ENCODE measurements at places on chromosomes 11 and 22.

- no peak for DNase-seq
These were observed 67.5 kb upstream of the TIMP3 start for GRCh38 chr22:32733923-32734514.

- no peak for DNase-seq
These were observed 36.4 kb downstream of the RTL6 start for GRCh38 chr22:44461614-44462013.

- DNase-seq = no peak
These were observed 9.4 kb downstream of the C11orf97 start for GRCh38 chr11:94521684-94522083.

DNA sequence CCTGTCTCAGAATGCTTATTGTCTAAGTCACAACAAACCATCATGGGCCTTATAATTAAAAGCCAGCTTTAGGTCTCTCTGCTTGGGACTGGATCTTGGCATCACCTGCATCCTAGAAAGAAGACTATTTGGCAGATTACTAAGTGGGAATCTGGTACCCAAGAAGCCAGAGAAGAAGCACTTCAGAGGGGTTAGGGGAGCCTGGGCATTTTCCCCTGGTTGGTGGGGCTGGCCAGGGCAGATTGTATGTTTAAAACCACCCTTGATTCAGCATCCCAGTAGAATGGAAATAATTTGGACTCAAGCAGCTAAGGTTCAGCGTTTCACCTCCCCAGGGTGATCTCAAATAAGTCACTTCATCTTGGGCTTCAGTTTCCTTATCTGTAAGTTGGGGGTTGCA is 193.7 kb downstream of the MIAT start:
- no peak for DNase-seq

DNA sequence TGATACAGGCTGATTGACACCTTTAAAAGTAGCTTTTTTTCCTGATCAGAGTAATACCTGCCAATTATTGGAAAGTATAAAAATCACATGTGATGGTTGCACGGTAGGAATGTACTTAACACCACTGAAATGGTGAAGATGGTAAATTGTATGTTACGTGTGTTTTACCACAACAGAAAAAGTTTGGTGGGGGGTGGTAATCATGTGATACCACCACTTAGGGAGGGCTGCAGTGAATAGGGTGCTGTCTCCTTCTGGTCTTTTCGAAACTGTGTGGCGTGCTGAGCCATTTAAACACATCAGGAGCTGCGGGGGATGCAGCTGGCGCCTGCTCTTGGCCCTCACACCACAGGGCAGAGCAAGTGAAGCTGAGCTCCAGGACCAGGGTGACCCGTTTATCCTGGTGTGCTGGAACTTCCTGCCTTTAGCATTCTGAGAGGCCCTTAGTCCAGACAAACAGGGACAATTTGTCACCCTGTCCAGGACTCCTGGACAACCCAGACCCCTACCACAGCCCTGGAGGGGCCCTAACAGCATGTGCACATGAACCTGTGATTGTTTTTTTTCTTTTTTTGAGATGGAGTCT is 2.6 kb downstream of the SYNGR1 start:
- no peak for DNase-seq

DNA sequence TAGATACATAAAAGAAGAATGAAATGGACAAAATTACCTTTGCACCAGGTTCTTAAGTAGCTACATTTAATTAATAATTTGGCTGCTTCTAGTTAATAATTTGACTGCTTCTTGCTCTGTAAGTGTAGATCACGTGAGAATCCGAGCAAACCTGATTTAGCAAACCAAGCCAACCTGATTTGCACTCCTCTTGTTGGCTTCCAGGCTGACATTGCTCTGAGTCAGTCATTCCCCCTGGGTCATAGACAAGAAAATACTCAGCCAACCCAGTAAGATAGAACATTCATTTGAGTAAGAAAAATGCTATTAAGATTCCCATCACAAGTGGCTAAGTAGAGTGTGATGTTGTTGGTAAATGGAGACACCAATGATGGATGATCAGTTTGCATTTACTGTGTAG is 304.1 kb downstream of the C11orf87 start:
- DNase-seq = no peak

GRCh38 chr11:28756977-28757376 is 648.8 kb downstream of the METTL15 start:
- peak; percentile 82 for DNase-seq

- DNase-seq = peak; percentile 67
These were observed at the start of gene UBE2L3 for GRCh38 chr22:21567456-21568346. UBE2L3 (plus strand) TSS chr22:21567714; CDS start chr22:21567745, 31 bp downstream.

DNA sequence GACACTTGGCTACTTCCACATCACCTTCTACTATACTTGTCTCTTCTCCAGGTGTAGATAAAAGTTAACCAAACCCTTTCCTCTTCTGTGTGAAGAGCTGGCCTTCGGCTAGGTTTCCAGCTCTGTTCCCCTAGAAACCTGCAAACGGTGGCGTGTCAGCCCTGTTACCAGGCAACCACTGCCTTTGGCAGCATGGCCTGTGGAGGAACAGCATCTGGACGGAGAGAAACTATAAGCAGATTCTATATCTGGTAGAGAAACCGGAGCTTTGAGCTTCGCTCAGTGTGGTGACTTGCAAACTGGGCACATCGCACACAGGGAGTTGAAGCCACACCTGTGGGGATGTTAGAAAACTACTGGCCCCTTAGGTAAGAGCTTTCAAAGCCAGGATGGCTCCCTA is 35.9 kb downstream of the ARAP1 start:
- no peak for DNase-seq

DNA sequence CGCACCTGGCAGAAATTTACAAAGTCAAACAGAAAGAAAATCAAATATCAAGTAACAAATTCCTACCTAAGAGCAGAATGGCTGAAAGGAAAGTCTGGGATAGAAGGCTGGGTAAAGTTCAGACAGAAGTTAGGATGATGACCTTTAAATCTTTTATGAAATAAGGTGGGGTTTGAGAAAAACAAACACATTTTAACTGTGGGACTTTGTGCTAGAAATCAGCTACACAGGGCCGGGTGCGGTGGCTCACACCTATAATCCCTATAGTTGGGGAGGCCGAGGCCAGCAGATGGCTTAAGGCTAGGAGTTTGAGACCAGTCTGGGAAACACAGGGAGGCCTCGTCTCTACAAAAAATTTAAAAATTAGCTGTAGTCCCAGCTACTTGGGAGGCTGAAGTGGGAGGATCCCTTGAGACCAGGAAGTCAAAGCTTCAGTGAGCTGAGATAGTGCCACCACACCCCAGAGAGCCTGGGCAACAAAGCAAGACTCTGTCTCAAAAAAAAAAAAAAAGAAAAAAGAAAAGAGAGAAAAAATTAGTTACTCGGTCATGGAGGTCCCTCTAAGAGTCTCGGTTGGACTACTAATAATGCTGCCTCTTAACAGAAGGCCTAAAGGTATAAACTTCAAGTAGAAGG is 119.7 kb upstream of the BID start:
- DNase-seq = no peak

- no peak for DNase-seq
These were observed 117.6 kb downstream of the PHF21B start for GRCh38 chr22:44892243-44892642.

DNA sequence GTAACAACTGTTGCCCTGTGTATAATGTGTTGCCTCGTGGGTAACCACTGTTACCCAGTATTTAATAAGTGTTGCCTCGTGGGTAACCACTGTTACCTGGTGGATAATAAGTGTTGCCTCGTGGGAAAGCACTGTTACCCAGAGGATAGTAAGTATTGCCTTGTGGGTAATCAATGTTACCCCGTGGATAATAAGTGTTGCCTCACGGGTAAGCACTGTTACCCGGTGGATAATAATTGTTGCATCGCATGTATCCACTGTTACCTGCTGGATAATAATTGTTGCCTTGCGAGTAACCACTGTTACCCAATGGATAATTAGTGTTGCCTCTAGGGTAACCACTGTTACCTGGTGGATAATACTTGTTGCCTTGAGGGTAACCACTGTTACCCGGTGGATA is 17.1 kb upstream of the NXPE4 start:
- no peak for DNase-seq

DNA sequence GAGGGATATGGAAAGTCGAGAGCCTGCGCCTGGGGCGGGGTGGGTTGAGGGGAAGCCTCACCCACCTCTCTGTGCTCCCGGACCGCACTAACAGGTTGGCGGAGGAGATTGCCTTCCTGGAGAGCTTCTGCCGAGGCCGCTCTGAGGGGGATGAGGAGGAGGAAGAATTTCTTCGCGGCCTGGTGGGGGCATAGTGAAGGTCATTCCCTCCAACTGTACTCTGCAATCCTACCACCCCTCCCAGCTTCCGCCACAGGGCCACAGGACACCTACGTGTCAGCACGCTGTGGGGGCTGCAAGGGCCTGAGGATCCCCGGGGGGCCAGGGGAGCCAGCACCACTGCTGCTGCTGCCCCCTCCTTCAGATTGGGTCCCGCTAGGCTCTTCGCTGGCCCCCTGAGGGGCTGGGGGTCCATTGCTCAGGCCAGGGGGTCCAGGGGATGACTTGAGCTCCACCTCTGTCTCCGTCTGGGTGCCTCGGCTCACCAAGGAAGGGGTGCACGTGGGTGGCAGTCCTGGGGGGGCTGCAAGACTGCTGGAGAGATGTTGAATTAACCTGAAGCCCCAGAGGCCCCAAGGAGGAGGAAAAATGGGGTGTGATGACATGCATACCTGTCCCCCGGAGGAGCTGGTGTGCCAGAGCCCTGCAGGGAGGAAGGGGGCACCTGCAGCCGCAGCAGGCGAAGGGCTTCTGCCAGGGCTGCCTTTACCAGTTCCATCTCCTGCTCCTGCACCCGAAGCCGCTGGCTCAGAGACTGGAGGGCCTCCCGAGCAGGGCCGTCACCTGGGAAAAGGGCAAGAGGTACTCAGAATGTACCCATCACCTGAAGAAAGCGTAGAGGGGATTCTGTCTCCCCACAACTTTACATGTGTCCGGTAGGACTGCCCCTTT is 1.5 kb downstream of the EML3 start:
- no peak for DNase-seq
